ENCODE measurements at places on chromosomes 3 and 15.

DNA sequence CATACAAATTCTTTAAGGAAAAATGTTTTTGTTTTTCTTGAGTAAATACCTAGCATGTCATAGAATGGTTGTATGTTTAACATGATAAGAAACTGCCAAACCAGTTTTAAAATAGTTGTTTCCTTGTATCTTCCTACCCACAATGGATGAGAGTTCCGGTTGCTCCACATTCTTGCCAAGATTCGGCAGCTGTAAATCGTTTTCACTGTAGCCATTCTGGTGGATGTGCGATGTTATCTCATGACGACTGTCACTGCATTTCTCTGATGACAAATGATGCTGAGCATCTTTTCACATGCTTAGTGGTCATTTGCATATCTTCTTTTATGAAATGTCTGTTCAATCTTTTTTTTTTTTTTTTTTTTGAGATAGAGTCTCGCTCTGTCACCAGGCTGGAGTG, 36.6 kb upstream of the SH3GL3 start:
- DNase-seq = no peak

DNA sequence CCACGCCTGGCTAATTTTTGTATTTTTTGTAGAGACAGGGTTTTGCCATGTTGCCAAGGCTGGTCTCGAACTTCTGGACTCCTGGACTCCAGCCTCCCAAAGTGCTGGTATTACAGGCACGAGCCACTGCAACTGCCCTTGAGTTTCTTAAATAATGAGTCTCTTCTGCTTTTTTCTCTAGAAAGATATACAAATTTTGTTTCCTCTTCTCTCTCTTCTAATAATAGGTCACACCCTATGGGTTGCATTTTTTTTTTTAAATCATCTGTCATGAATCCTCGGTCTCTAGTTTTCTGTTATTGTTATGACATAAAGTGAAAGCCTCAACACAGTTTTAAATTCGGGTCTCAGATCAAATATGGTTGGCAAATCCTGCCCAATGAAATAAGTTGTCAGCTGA, 111.2 kb downstream of the IL12A start:
- no peak for DNase-seq

DNA sequence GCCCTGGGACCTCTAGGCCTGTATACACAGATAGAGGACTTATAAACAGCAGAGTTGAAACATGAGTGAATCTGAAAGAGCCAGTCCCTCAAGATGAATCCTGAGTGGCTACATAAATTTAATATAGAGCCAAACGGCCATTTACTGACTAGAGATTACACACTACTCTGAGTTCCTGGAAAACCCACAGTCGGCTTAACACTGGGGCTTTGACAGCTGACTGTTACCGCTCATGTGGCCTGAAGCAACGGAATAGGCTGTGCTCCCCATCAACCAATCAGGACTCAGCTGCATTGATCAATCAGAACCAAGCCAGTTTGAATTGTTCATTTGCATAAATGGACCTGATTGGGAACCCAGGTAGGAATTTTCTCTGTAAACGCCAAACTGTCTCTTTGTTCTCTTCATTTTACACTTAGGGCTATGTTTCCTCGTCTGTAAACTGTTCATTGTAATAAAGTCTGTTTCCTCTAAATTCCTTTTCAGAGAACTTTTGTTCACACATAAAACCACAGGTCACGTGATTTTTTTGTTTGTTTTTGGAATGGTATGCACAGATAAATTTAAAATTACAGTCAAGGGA, 40.5 kb downstream of the CCNL1 start:
- no peak for DNase-seq

DNA sequence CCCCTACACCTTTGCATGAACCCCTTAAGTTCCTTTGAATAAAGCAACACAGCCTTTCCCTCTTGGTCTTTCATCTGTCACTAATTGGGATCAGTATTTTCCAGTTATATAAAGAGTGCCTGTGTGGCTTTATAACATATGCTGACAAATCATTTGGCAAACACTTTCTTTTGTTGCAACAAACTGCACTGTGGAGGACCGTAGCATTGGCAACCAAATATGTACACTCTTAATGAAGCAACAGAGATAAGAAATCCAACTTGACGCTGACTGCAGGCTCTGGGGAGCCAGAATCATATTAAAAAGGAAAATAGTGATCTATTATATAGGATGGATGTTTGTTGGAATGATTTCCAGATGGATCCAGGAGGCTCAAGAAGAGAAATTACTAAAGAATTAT, 120.1 kb upstream of the PRICKLE2 start:
- DNase-seq = peak; percentile 95

- DNase-seq = no peak
These were observed 154.9 kb downstream of the SEMA6D start for GRCh38 chr15:47872208-47872607.

GRCh38 chr3:43254125-43254524, 32.2 kb upstream of the SNRK start:
- DNase-seq = no peak
